ENCODE measurements at places on chromosomes 16 and 17. TPM values are rescaled to one million over a fixed set of nuclear protein-coding genes. Genes with fewer than 3 reads are reported as not detected.

NOB1 gene
- polyA plus RNA-seq: 5.5 TPM

FBXO39 gene
- not detected for polyA plus RNA-seq

CCL17 gene
- polyA plus RNA-seq: not detected

GRB7 gene
- not detected for polyA plus RNA-seq

CCT6B gene
- polyA plus RNA-seq: 5.4 TPM

KRT24 gene
- 0.85 TPM for polyA plus RNA-seq

KRTAP9-4 gene
- not detected for polyA plus RNA-seq

RRAD gene
- not detected for polyA plus RNA-seq

LGALS9 gene
- polyA plus RNA-seq: 0.97 TPM

WSCD1 gene
- 6.3 TPM for polyA plus RNA-seq

MKS1 gene
- polyA plus RNA-seq: 4.1 TPM

MTMR4 gene
- polyA plus RNA-seq: 37.6 TPM

NPIPA8 gene
- polyA plus RNA-seq: 1.6 TPM

CLDN9 gene
- not detected for polyA plus RNA-seq

MYH11 gene
- not detected for polyA plus RNA-seq

ALOX15B gene
- not detected for polyA plus RNA-seq

NAGS gene
- not detected for polyA plus RNA-seq

LPO gene
- polyA plus RNA-seq: not detected

MYH13 gene
- polyA plus RNA-seq: not detected

SNX20 gene
- not detected for polyA plus RNA-seq
